ENCODE measurements at places on chromosomes 1 and 21. TPM values are rescaled to one million over a fixed set of nuclear protein-coding genes. Genes with fewer than 3 reads are reported as not detected.

GRCh38 chr1:35222322-35223083 lies 29.6 kb upstream of the SFPQ start:
- no peak for DNase-seq

DNA sequence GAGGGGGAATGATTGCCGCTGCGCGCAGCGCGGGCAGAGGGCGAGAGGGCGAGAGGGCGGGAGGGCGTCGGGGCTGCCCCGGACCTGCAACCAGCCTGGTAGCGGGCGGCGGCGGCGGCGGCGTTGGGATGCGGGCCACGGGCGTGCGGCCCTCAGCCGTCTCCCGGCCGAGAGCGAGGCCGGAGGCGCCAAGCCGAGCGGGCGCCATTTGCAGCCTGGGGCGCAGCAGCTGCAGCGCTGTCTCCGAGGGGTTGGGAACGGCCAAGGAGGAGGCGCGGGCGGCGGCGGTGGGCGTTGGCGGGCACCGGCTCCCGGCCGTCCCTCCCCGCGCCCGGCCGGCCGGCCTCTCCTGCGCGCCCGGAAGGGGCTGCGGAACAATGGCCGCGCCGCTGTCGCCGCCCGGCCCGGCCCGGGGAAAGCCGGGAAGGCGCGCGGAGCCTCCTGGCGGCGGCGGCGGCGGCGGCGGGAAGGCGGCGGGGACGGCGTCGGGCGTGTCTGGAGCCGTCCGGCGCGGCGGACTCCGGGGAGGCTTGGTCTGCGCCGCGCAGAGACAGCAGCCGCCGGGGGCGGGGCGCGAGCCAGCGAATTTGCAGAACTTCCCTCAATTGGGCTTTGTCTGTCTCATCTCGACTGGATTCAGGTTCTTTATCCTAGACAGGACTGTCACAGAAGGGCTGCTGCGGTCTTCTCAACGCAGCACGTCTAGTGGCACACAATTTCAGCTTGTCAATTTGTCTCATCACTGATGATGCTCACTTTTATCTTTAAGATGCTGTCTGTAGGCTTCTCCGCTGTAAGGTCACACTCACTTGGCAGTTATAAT lies 35.7 kb downstream of the ZBTB8B start:
- DNase-seq: no peak

DNA sequence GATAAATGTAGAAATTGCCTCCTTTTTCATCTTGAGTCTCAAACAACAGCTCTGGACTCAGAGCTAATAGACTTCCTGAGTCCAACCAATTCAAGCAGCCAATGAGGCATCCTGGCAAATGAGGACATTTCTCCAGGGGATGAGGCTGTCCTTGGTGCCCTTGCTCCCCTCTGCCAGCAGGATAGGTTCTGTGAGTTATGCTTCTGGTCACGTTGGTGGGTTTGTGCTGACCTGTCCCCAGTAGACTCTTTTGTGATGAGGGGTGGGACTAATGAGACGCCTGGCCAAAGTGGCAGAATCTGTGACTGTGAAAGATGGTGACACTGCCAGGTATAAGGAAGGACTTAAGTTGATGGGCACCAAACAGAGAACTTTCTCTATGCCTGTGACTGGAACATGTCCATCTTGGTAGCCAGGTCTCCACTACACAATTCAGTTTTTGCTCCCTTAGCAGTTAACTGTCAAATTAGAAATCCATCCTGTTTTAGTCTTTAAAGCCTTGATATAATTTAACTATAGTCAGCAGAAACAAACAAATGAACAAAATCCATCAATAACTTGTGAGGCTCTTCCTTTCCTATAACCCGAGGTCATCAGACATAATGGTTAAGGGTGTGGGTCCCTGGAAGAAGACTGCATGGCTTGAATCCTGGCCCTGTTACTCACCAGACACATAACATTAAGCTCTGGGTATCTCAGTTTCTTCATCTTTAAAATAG lies 35.7 kb upstream of the THEM4 start:
- DNase-seq: no peak

- DNase-seq: no peak
These were observed 241.0 kb downstream of the PTPRC start for GRCh38 chr1:198879711-198880306.

GRCh38 chr1:246726255-246726679 lies 2.1 kb downstream of the SCCPDH start:
- DNase-seq: no peak

DNA sequence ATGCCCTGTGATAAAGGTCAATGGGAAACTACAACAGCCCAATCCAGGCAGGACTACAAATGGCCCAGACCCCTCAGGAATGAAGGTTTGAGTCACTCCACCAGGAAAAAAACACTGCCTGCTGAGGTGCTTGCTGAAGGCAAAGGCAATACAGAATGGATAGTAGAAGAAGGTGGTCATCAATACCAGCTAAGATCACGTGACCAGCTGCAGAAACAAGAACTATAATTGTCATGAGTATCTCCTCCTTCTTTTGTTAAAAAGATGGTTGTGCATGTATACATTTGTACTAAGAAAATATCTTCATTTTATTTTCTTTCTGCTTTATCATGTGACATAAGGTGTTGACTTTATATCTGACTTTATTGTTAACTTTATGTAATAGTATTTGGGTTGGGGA lies 23.4 kb upstream of the ZNF644 start:
- DNase-seq: no peak

MUL1 gene
- 34.0 TPM for polyA plus RNA-seq

RAB29 gene
- 22.1 TPM for polyA plus RNA-seq

TIAM1 gene
- polyA plus RNA-seq: 9.4 TPM

CLDN8 gene
- polyA plus RNA-seq: 110 TPM

HMCN1 gene
- 52.5 TPM for polyA plus RNA-seq
